ENCODE measurements at places on chromosomes 1 and 21. TPM values are rescaled to one million over a fixed set of nuclear protein-coding genes. Genes with fewer than 3 reads are reported as not detected.

SERPINC1 gene
- 0.51 TPM for total RNA-seq

TESK2 gene
- 1.9 TPM for total RNA-seq

- no peak for DNase-seq
These were observed 428.3 kb downstream of the KIF26B start for GRCh38 chr1:245583081-245583480.

DNA sequence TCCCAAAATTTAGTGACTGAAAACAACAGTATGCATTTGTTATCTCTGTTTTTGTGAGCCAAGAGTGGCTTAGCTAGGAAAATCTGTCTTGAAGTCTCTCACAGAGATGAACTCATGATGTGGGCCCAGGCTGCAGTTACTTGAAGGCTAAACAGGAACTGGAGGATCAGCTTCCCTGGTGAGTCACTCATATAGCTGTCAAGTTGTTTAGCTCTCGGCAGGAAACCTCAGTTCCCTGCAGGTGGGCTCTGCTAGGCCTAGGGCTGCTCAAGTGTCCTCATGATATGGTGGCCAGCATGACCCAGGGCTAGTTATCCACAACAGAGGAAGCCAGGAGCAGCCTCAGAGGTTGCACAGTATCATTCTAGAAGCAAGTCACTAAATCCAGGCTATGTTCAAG lies 30.2 kb upstream of the DDX59 start:
- DNase-seq: no peak

DNA sequence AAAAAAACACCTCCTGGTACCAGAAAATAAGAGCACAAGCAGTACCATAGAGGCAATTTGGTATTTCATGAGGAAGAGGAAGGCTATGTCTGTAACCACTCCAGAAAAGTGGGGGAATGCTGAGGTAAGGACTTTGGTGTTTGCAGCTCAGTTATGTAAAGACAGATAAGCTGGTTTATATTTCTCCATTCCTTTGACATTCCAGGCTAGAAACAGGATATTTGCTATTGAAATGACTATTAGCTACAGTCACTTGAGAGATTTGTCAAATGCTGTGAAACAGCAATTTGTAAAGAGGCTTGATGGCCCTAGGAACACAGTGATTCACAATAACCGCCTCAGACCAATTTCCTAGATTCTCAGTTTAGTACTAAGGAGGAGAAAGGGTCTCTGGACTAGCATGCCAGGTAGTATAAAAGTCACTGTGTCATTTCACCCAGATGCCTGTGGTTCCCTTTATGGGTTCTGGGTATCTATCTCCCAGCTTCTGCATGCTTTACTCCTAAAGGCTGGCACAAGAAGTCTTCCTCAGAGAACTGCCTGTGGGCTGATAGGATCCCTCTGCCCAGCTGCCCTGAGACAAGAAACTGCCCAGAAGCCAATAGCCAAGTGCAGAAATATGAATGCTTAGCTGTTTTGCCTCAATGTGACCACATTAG lies 80.5 kb downstream of the VCAM1 start:
- no peak for DNase-seq

Measured in psoas muscle (tissue), 8 donors.